Dermis blood vessel endothelial cell (primary cell): ENCODE measurements at places on chromosomes 6 and 20. TPM values are rescaled to one million over a fixed set of nuclear protein-coding genes. Genes with fewer than 3 reads are reported as not detected.

Gene CST9L
- not detected in 2 replicates for total RNA-seq

Gene GJA1
- total RNA-seq: 482 and 745 TPM in 2 replicates

Gene GSTA1
- not detected in 2 replicates for total RNA-seq

Gene ZNF311
- 0.17 and 0.28 TPM in 2 replicates for total RNA-seq

Gene RIPOR3
- 0.68 TPM in 1 of 2 replicates, not detected in the other for total RNA-seq

Gene RIMS1
- 5.9 and 7.5 TPM in 2 replicates for total RNA-seq

Gene PRR18
- not detected in 2 replicates for total RNA-seq

Gene SSTR4
- not detected in 2 replicates for total RNA-seq

Gene ASIP
- not detected in 2 replicates for total RNA-seq

Gene SMIM8
- 3.8 and 4.3 TPM in 2 replicates for total RNA-seq

Gene THBS2
- total RNA-seq: 0.79 and 2.0 TPM in 2 replicates

Gene CLPSL1
- total RNA-seq: not detected in 2 replicates

Gene TRERF1
- 0.05 and 0.17 TPM in 2 replicates for total RNA-seq

Gene DLK2
- 0.60 and 0.68 TPM in 2 replicates for total RNA-seq

Gene ZSCAN12
- total RNA-seq: 5.1 and 5.6 TPM in 2 replicates

Gene DEFB132
- total RNA-seq: not detected in 2 replicates

Gene BEND3
- total RNA-seq: 1.9 and 3.5 TPM in 2 replicates

Gene TNXB
- 4.6 and 4.8 TPM in 2 replicates for total RNA-seq

Gene RNF144B
- 77.1 and 89.2 TPM in 2 replicates for total RNA-seq

Gene BLOC1S5
- total RNA-seq: 23.1 and 23.7 TPM in 2 replicates

Gene BMP5
- total RNA-seq: not detected in 2 replicates

Gene SLC26A8
- total RNA-seq: under 0.01 TPM in 1 of 2 replicates, not detected in the other

Gene SAMD3
- total RNA-seq: not detected in 2 replicates

Gene CRIP3
- total RNA-seq: 0.34 TPM in 1 of 2 replicates, not detected in the other

Gene CST5
- not detected in 2 replicates for total RNA-seq
